Natural killer cell (primary cell): ENCODE measurements at places on chromosomes 5 and 9. TPM values are rescaled to one million over a fixed set of nuclear protein-coding genes. Genes with fewer than 3 reads are reported as not detected.

Gene CSF2
- 0.65 TPM for total RNA-seq

- DNase-seq, result no peak
These were observed 111.9 kb downstream of the MTRR start for GRCh38 chr5:7980881-7981280.

Gene INSL4
- total RNA-seq, result not detected

Gene GMCL2
- total RNA-seq, result not detected

Gene DNAH5
- total RNA-seq, result not detected

GRCh38 chr9:133088146-133088750 lies 26.5 kb downstream of the CEL start:
- DNase-seq, result no peak

- DNase-seq, result no peak
These were observed 58.8 kb downstream of the ZNF366 start for GRCh38 chr5:72448368-72448767.
